T follicular helper cell (primary cell): ENCODE measurements at places on chromosomes 2 and 18.

GRCh38 chr18:76405681-76406356, 89.2 kb downstream of the ZNF516 start:
- no peak for DNase-seq

DNA sequence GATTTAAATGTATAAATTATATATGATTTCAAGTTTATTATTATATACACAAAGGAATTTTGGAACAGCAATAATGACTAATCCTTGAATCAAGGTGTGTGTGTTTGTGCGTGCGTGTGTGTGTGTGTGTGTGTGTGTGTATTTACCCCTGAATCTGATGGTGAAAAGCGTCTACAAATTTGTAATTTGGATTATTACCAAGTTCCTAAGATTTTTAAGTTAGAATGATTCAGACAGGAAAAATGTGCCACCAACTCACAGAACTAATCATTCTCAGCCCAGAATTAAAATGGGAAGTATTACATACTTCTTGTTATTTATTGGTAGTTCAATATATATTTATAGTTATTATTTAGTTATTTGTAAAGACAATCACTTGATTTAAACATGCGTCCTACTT, 12.3 kb downstream of the CALCRL start:
- DNase-seq, result no peak

DNA sequence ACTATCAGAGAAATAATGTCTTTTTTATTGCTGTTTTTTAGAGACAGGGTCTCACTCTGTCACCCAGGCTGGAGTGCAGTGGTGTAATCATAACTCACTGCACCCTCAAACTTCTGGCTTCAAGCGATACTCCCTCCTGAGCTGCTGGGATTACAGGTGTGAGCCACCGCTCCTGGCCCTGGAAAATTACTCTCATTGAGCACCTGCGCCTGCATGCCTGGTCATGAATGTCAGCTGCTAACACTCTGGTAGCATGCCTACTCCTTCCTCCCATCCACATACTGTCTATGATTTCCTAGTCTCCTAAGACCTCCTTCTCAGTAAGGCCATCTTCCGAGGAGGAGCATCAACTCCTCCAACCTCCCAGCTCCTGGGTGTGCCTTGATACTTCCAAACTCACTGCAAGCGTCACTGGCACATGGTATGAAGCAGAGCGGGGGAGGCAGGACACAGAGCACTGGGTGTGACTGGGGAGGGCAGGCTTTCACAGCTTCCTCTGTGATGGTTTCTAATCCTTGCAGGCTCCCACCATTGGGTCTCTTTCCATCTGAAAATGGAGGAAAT, 1.6 kb upstream of the MAP2 start:
- DNase-seq, result no peak

GRCh38 chr18:47932190-47932589, 1.7 kb upstream of the SMAD2 start:
- no peak for DNase-seq

GRCh38 chr18:10759241-10759640, 233.4 kb downstream of the NAPG start:
- no peak for DNase-seq

- DNase-seq, result no peak
These were observed 386.2 kb downstream of the PTH2R start for GRCh38 chr2:208792766-208793165.

GRCh38 chr18:14117606-14118005, 14.6 kb downstream of the ZNF519 start:
- DNase-seq, result no peak

GRCh38 chr2:234044157-234044556, 6.3 kb upstream of the SPP2 start:
- no peak for DNase-seq

DNA sequence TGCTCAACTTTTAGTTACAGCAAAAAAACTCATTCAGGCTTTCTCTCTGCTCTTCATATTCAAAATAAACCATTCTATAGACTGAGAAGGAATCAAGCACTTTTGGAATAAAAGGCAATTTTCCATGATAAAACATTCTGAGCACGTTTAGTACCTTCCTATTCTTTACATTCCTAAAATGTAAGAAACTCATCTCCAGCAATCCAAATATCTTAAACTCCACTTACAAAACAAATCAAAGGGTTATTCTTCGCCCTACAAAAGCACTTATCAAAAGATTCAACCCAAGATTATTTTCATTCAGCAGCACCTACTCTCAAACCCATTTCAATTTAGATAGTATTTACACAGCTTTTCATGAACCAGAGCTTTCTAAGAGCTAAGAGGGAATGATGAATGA, 2.9 kb upstream of the LGALSL start:
- no peak for DNase-seq

GRCh38 chr2:2059199-2059598, 271.9 kb downstream of the MYT1L start:
- DNase-seq, result no peak

- DNase-seq, result no peak
These were observed 83.3 kb downstream of the ALPK2 start for GRCh38 chr18:58545338-58546296.

GRCh38 chr2:42673989-42674579, 89.9 kb downstream of the OXER1 start:
- DNase-seq, result no peak

DNA sequence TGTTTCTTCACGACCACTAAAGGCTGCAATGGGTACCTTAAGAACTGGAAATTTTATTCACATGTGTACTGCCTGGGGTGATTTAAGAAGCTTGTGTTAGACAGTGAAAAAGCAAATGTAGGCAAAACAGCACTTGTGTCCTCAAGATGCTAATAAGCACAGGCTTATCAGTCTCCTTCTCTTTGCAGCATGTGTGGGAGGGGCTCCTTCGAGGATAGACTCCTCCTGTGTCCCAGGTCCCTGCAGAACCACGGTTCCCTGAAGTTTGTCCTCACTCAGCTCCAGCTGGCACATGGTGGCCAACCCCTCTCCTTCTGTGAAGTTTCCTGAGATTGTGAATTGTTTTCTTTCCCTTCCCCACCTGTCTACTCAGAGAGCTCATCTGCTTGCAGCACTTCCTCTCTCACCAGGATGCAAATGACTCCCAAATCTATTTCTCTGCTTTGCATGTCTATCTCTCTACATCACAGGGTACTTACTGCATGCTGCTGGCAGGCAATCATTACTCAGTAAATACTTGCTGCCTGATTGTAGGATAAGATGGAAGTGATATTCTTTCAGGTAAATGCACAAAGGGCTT, 589.6 kb upstream of the KLHL29 start:
- no peak for DNase-seq

- DNase-seq, result no peak
These were observed 26.3 kb upstream of the SPATA3 start for GRCh38 chr2:230969659-230970015.

DNA sequence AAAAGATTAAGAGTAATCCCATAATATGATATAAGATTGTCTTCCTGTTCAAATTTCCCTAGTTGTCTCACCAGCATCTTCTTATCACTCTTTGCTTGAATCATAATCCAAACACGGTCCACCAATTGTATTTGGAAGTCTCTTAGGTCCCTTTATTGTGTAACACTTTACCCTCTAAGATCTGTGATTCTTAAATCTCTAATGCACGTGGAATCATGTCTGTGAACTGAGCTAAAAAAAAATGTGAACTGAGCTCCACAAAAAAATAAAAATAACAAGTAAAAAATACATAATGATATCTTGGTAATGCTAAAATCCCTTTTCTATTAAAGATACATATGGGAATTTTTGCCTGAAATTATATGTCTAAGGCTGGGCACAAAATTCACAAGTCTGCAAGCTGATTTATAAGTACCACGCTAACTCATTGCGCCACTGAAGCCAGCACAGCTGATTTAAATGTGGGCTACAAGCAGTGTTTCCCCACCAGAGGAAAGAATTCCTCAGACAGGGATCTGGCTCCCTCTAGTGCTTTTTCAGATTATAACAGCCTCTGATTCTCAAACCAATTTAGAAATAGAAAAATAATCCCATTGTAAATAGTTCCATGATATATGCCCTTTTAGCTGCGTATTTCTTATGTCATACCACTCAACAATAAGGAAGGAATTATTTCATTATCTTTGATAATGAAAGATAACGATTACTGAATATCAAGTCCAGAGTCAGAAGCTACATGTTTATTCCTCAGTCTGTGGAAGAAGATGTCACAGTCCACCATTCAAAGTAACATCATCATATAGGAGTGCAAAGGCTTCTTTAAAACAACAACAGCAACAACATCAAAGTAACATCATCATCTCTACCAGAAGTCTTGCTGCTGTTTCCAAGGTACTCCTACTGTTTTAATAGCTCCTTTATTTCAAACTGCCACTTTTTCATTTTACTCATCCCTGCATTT, 22.9 kb downstream of the RBM43 start:
- DNase-seq, result peak; percentile 5

- peak; percentile 37 for DNase-seq
These were observed 27.4 kb upstream of the SPR start for GRCh38 chr2:72859831-72860262.

GRCh38 chr2:196915507-196916189, 10.9 kb downstream of the PGAP1 start:
- no peak for DNase-seq

DNA sequence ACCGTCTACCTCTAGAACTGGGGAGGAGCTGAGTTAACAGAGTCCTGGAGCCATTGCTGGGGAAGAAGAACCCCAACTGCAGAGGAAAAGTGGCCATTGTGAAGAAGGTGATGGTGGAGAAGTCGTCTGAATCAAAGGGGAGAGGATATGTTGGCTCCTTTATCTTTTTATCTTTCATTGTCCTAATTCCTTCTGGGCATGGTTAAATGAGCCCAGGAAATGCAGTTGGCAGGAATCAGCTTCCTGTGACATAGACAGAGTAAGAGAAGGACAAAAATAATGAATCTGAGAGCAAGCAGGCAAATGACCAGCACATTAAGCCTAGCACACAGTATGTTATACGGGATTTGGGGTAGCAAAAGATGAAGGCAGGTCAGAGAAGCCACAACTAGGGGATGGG, 16.0 kb upstream of the ACTR3 start:
- no peak for DNase-seq

GRCh38 chr2:67318993-67319481, 78.1 kb upstream of the ETAA1 start:
- DNase-seq, result no peak

GRCh38 chr2:162029287-162029901, 44.6 kb downstream of the DPP4 start:
- DNase-seq, result no peak

DNA sequence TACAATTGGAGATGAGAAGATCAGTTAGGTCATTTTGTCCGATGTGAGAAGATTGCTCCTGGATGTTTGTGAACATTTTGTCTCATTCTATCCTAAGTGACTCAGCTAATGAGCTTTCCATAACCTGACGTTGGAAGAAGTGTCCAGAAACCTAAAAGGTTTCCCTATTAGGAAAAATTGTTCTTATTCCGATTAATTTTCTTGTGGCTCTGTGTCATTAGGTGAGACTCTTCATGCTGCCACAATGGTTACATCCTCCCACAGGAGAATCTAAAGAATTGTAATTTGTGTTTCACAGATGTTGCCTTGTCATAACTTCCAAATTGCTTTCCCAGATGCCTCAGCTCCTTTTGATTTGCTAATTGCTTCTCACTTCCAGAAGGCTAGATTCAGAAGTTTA, 261.0 kb upstream of the APCDD1 start:
- DNase-seq, result no peak

- DNase-seq, result no peak
These were observed 40.2 kb downstream of the TMEM182 start for GRCh38 chr2:102801858-102802699.
